ENCODE measurements at places on chromosomes 6 and 20.

DNA sequence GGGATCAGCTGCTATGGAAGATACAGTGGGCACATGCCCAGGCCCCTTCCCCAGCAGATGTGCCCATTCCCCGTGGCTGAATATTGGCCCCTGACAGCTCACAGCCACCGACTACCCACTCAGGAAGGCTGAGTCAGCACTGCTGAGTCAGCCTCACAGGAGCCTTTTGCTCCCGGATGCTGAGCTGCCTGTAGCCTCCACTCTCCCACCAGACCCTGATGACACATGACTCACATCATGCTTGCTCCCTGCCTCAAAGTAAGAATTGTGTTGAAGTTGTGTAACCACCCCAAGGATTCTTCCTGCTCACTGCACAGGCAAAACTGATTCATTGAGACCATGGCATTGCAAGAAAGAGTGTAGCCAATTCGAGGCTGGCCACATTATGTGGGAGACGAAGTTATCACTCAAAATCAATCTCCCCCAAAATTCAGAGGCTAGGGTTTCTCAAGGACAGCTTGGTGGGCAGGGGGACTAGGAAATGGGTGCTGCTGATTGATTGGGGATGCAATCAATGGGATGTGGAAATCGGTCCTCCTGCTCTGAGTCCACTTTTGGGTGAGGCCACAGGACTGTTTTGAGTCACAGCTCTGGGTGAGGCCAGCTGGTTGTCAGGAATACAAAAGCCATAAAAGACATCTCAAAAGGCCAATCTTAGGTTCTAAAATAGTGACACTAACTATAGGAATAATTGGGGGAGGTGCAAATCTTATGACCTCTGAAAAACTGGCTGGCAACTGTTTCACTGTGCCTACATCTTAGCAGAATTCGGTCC is 556.6 kb upstream of the CDH4 start:
- DNase-seq, result peak; percentile 39

- peak; percentile 17 for DNase-seq
Observed at GRCh38 chr6:34970957-34971356, 81.9 kb downstream of the ANKS1A start.

- no peak for DNase-seq
Observed at GRCh38 chr20:25686081-25687067, 10.3 kb downstream of the ZNF337 start.

DNA sequence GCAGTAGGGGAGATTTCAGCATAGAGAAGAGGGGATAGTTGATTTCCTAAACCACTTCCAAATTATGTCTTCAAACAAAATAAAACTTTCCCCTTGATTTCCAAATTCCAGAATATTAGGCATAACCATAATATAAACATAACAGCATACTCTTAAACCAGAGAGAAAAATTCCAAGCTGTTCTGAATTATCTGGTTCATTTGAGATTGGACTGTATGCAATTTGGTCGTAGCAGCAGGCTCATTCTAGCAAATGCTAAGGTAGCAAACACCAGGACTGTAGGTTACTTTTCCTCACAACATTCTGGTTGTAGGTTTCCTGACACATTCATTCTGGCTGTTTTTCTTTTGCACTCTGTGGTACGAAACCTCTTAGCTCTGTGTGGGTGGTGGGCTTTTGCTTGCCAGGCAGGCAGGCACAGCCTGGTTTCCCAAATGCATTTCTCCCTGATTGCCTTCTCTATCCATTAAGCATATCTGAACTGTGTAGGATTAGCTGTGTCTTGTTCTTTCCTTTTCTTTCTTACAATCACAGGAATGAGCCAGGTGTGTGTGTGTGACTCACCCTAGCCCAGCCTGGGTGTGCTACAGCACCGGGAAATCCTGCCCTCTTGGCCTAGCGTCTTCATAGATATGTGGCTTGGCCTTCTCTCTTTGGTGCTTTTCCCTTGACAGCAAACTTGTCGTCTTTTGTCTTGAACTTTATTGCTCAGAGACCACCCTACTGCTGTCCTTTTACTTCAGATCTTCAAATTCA is 77.1 kb downstream of the JARID2 start:
- DNase-seq, result no peak

- DNase-seq, result no peak
Observed at GRCh38 chr6:43180985-43181384, 1.0 kb upstream of the CUL9 start.

DNA sequence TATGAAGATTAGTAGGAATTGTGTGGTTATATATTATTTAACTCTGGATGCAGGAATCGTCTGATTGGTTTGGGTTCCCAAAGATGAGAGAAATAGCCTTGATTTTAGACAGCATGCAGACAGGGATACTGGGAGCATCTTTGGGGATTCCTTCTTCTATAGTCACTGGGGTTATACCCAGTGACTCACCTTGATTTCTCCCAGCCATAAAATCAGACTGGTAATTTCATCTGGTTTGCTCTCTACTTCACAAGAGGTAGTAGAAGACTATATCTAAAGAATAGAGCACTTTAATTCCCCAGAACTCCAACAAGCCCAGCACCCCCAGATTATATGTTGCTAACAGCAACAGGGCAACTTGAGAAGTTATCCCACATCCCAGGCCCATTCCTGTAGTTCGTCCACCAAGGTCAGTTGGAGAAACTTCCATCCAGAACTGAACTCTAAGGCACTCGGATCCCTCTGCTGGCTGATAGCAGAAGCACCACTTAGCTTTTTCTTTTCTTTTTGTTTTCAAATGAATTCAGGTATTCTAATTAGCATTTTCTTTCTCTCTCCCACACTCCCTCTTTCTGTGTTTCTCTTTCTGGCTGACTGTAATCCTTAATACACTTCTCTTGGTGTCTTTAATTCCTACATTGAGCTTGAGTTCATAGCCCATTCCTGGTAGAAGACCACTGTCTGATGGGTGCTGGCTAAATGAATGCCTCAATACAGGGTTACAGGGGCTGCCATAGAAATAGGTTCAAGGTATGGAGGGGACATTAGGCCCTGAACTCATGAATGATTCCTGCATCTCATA is 20.4 kb upstream of the EFHC1 start:
- DNase-seq, result peak; percentile 81

DNA sequence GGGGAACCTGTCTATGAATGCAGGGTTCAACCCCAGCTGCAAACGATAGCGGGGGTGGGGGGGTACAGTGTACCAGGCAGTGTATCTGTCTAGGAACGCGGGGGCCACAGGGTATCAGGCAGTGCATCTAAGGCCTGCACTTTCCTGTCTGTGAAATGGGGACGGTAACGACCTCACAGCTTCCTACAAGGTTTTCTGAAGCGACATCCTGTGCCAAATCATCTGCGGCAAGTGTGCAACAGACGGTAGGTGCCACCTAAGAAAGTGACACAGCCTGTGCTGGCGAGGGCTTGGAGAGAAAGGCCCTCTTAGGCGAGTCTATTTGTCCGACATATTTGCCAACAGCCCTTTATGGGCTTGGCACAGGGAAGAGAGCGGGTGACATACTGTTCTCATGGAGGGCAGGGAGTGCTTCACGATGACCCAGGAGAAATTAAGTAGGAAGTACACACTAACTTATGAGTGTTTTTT is 3.8 kb downstream of the DIDO1 start:
- no peak for DNase-seq

DNA sequence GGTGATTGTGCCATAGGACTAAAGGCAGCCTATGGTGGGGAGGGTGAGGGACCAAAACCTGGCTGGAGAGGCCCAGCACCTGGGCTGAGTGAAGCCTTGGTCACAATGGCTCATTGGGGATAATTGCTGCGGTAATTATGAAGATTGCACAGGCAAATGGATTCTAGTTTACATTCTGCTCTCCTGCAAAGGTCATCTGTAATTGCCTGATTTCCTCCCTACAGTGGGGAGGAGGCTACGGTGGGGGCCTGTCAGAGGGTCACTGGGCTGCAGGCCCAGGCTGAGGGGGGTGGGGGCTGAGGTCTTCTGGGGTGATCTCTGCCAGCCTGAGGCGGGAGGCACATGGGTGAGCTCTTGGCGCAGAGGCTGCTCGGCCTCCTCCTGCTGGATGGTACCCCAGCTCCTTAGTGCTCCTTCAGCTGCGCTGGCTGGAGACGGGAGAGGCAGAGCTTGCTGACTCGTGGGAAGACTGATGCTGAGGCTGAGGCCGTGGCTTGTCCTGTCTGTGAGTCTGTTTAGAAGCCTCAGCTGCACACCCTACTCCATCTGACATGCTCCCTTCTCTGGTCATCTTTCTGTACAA is 30.3 kb downstream of the PACSIN1 start:
- no peak for DNase-seq

All from fibroblast of pulmonary artery (primary cell).